Left forelimb (tissue), 1 donor: ENCODE measurements at places on chromosomes 5 and 9.

- no peak for DNase-seq
Measured at GRCh38 chr5:164237486-164237885, 732.1 kb downstream of the MAT2B start.

- DNase-seq: no peak
Measured at GRCh38 chr9:37417857-37418618, 4.5 kb upstream of the GRHPR start.

DNA sequence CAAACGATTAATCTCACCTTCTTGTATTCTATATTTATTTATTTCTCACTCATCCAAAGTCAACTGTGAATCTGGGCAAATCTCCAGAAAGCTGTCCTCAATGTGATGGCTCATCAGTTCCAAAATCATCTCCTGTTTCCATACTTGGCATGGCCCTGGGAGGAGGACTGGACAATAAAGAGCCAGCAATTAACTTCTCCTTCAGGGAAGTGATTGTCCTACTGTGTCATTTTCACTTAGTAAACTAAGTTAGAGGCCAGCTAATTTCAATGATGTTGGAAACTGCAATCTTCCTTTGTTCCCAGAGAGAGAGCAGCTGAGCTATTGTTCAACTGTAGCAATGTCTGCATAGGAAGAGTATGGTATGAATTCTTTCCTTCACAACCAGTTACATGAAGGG is 17.5 kb downstream of the CDH12 start:
- no peak for DNase-seq

- no peak for DNase-seq
Measured at GRCh38 chr5:149885513-149885912, 59.1 kb downstream of the PDE6A start.

DNA sequence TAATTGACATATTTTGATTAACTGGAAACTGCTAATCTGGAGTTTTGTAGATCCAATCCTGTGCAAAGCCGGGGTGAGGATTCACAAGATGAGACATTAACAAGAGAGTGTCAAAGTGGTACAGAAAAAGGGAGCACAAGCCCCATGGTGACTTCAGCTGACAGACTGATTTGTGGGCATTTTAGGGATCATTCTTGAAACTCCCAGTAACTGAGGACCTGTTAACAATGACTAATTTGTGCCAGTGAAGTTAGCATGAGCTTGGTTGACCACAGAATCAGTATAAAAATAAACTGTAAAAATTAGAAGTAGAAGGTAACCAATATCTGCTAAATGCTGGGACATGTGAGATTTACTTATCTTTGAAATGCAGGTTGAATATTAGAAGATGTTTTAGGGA is 1578.3 kb downstream of the EFNA5 start:
- DNase-seq: no peak

DNA sequence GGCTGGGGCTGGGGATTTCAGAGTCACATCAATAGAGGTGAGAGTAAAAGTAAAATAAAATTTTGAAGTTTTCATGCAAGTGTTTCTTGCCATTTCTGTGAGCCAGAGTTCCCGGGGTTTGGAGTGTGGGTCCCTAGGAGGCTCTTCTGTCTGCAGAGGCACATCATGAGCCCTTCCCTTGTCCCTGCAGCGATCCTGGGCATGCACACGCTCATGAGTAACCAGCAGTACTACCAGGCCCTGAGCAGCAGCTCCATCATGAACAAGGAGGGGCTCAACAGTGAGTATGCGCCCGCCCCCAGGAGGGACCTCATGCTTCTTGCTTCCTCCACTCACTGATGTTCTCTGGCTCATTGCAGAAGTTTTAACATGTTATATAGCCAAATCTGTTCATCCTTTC is 61.1 kb downstream of the TMOD1 start:
- DNase-seq: peak; percentile 47

- DNase-seq: no peak
Measured at GRCh38 chr9:117030254-117030768, 343.2 kb downstream of the TRIM32 start.

- DNase-seq: no peak
Measured at GRCh38 chr9:109401990-109402318, 81.1 kb upstream of the EPB41L4B start.

DNA sequence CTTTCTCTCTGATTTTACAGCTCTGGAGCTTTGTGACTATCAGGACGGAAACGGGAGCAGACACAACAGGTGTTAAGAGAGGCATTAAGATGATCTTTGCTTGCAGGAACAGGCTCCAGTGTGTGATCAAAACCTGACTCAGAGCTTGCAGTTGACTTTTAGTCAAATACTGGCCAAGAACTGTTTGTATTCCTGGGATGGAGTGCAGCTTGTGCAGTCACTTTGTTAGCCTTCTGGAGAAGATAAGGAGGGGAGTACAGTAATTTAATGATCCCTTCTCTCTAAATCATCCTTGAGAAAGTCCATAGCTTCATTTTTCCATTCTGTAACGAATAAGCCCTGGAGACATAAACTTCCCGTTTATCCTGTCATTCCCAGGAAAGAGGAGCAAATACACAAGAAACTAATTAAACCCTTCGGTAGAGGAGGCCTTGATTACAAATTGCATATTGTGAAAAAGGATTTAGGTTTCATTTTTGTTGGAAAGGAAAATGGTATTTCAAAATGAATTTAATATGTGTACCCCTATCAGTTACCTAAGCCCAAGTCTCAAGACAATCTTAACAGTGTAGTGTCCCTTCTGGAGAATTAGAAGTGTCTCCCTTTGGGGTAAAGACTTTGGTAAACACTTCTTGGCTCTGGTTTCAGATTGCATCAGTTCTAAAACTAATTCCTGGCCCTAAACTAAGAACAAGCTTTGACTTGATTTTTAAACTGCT is 3.1 kb upstream of the STOM start:
- DNase-seq: no peak

- no peak for DNase-seq
Measured at GRCh38 chr5:87410931-87411330, 1.8 kb downstream of the CCNH start.

GRCh38 chr5:29131285-29131684 is 2062.2 kb upstream of the CDH6 start:
- DNase-seq: no peak

- DNase-seq: peak; percentile 77
Measured at GRCh38 chr9:121598965-121599871, 52.2 kb upstream of the DAB2IP start.

DNA sequence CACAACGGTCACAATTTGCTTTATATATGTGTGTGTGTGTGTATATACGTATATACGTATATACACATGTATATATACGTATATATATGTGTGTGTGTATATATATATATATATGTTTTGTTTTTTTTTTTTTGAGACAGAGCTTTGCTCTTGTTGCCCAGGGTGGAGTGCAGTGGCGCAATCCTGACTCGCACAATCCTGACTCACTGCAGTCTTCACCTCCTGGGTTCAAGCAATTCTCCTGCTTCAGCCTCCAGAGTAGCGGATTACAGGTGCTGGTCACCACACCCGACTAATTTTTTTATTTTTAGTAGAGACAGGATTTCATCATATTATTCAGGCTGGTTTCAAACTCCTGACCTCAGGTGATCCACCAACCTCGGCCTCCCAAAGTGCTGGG is 3.1 kb downstream of the RNF38 start:
- DNase-seq: no peak

DNA sequence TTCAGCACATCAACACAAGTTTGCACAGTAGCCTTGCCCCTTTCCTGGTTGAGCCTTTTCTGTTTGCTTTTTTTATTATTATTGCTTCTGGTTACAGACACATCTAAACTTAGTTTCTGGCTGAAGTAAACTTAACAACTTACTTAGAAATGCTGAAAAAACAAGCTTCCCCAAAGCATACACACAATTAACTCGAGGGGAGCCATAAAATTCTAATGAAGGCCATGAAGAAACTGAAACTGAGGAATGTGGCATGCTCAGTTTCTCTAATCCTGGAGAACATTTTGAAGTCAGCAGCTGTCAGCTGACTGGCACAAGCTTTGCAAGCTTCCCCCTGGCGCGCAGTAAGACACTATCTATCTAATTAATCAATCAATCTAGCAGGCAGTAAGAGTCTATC is 3.7 kb downstream of the MYO10 start:
- DNase-seq: no peak

DNA sequence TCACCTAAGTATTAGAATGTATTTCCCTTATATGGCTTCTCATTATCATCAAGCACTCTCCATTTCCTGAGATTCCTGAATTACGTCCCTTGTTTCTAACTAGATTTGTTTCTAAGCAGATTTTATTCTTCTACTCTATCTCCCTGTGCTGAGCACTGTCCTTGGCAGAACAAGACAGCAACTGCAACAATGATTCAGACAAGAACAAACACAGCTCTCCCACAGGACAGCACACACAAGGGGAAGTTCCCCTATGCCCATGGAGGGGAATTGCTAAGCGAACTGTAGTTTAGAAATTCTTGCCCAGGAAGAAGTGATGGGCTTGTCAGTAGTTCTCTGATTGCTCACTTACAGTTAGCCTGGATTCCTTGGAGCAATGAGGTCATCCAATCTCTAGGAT is 759.9 kb downstream of the DTWD2 start:
- no peak for DNase-seq

- peak; percentile 45 for DNase-seq
Measured at GRCh38 chr5:180811623-180812124, 9.1 kb upstream of the MGAT1 start.

GRCh38 chr9:136268318-136268717 is 22.7 kb upstream of the QSOX2 start:
- no peak for DNase-seq

DNA sequence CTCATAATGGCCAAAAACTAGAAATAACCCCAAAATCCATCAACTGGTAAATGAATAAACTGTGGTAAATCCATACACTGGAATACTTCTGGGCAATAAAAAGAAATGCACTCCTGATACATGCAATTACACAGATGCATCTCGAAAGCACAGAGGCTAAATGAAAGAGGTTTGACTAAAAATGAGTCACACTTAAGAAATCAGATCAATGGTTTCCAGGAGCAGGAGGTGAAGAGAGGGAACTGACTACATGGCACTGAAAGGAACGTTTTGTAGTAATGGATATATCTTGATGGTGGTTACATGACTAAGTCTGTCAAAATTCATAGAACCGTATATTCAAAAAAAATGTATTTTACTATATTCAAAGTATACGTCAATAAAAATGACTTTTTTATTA is 42.4 kb downstream of the STRBP start:
- no peak for DNase-seq

GRCh38 chr5:69374911-69375446 is 5.4 kb downstream of the RAD17 start:
- no peak for DNase-seq

- DNase-seq: no peak
Measured at GRCh38 chr9:34651321-34651720, 664 bp upstream of the IL11RA start.

GRCh38 chr9:27367175-27367798 is 70.3 kb upstream of the EQTN start:
- DNase-seq: no peak

- DNase-seq: no peak
Measured at GRCh38 chr5:138623053-138623452, 47.9 kb upstream of the HSPA9 start.

DNA sequence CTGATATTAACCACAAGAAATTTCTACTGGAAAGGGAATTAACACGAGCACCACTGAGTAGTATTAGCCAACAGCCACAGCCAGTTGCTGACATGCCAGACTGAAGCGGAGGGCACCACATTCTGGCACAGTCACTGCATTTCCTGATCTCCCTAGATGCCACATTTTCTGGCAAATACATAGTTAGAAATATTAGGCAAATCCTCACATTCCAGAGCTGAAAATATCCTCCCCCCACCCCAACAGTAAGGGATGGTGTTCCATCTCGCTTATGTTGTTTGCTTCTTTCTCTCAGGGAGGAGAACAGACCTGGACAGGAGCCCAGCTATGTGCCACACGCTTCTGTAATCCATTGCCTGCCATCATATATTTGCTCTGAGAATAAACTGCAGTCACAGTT is 32.8 kb upstream of the MCTP1 start:
- no peak for DNase-seq

DNA sequence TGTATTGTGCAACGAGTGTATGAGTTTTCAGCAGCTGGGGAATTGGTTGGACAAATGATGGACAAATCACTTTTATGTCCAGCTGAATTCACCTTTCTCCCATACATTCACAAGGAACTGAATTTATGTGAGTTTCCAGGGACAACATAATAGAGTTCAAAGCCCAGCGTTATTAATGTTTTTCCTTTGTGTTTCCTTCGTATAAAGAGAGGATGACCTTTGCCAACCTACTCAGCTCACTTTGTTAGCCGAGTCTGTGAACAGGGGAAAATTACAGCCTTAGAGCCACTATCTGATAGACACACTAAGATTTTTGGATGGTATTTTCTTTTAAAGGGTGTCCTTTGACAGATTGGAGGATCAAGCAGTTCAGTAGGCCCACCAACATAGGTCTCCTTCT is 352.5 kb downstream of the KIF4B start:
- no peak for DNase-seq

DNA sequence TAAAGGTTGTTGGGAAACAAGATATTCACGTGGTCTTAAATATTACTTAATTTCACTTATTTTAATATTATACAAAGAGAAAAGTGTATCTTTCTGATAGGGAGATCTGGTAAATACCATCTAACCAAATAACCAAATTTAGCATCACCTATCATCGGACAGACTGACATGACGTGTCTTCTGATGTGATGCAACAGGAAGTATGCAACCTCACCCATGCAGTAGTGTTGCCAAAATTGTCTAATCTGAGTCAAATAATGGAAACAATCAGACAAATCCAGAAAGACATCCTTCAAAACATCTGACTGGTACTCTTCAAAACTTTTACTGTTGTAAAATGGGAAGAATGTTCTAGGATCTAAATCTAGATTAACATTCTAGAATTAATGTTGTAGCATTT is 148.0 kb downstream of the FGF1 start:
- DNase-seq: no peak

- no peak for DNase-seq
Measured at GRCh38 chr5:903756-904096, 11.0 kb downstream of the TRIP13 start.

GRCh38 chr5:103271570-103272289 is 13.2 kb downstream of the MACIR start:
- DNase-seq: no peak

DNA sequence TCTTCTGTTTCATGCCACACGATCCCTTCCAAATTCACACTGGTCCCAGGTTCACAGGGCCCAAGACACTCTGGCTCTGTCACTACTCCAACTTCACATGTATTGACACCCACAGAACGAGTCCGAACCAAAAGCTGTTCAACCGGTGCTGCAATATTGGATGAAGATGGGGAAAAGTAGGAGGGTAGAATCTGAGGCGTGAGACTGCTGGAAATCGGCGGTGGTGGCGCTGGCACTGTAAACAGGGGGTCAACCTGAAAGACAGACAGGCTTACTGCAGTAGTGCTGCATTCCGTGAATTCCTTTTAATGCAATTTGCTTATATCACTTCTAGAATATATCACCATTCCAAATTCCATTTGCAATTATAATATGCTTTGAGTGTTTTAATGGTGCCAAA is 45.4 kb downstream of the ZNF608 start:
- no peak for DNase-seq

GRCh38 chr5:175823731-175824525 is 47.5 kb upstream of the CPLX2 start:
- DNase-seq: no peak

GRCh38 chr5:23466401-23466912 is 41.0 kb upstream of the PRDM9 start:
- DNase-seq: no peak

GRCh38 chr9:37453827-37454226 is 11.4 kb downstream of the ZBTB5 start:
- DNase-seq: no peak
